PC-3 (cell line): ENCODE measurements at places on chromosomes 5 and 9. TPM values are rescaled to one million over a fixed set of nuclear protein-coding genes. Genes with fewer than 3 reads are reported as not detected.

SPAG8 gene
- total RNA-seq = not detected in 2 replicates

CAMK4 gene
- total RNA-seq = 0.55 and 0.69 TPM in 2 replicates

CDC14B gene
- 10.5 and 11.4 TPM in 2 replicates for total RNA-seq

TRIM7 gene
- 28.1 and 44.1 TPM in 2 replicates for total RNA-seq

SH3PXD2B gene
- 8.9 and 9.8 TPM in 2 replicates for total RNA-seq

PBX3 gene
- total RNA-seq = 8.2 and 35.5 TPM in 2 replicates

DMRTA1 gene
- total RNA-seq = 1.5 and 2.1 TPM in 2 replicates

TXNDC8 gene
- total RNA-seq = not detected in 2 replicates

BNIP1 gene
- total RNA-seq = 17.0 and 21.5 TPM in 2 replicates

PLAC8L1 gene
- 0.95 TPM in 1 of 2 replicates, not detected in the other for total RNA-seq

SAPCD2 gene
- total RNA-seq = 98.4 and 134 TPM in 2 replicates

SCGB3A2 gene
- total RNA-seq = 0.51 TPM in 1 of 2 replicates, not detected in the other

FAM13B gene
- total RNA-seq = 10.5 and 13.0 TPM in 2 replicates

SAXO1 gene
- not detected in 2 replicates for total RNA-seq

TOR4A gene
- total RNA-seq = 28.9 and 32.7 TPM in 2 replicates

SOWAHA gene
- total RNA-seq = 0.04 TPM in 1 of 2 replicates, not detected in the other

WNT8A gene
- not detected in 2 replicates for total RNA-seq

SLC4A9 gene
- total RNA-seq = 0.29 TPM in 1 of 2 replicates, not detected in the other

BARHL1 gene
- not detected in 2 replicates for total RNA-seq

PROB1 gene
- 1.9 and 2.2 TPM in 2 replicates for total RNA-seq

FOXD4L5 gene
- 0.04 TPM in 1 of 2 replicates, not detected in the other for total RNA-seq

EIF4EBP3 gene
- not detected in 2 replicates for total RNA-seq

IFNB1 gene
- total RNA-seq = not detected in 2 replicates

STKLD1 gene
- 0.52 and 4.1 TPM in 2 replicates for total RNA-seq

C5orf58 gene
- not detected in 2 replicates for total RNA-seq

UAP1L1 gene
- 5.0 and 6.4 TPM in 2 replicates for total RNA-seq

AMBP gene
- total RNA-seq = 0.22 TPM in 1 of 2 replicates, not detected in the other

GABRA1 gene
- not detected in 2 replicates for total RNA-seq

ZNF883 gene
- not detected in 2 replicates for total RNA-seq

SPDL1 gene
- total RNA-seq = 29.9 and 38.8 TPM in 2 replicates

CYLC2 gene
- not detected in 2 replicates for total RNA-seq

IL5 gene
- total RNA-seq = not detected in 2 replicates

SPRY4 gene
- 32.1 and 38.4 TPM in 2 replicates for total RNA-seq

CDKN2B-AS1 gene
- total RNA-seq = 0.40 and 2.0 TPM in 2 replicates

NR2F1 gene
- total RNA-seq = 88.4 and 118 TPM in 2 replicates

TCF7 gene
- 3.9 and 7.0 TPM in 2 replicates for total RNA-seq

PCDHB2 gene
- total RNA-seq = 13.8 and 15.0 TPM in 2 replicates

HAPLN1 gene
- total RNA-seq = 7.8 and 11.2 TPM in 2 replicates

CATSPER3 gene
- 0.40 TPM in 1 of 2 replicates, not detected in the other for total RNA-seq

NUTM2G gene
- not detected in 2 replicates for total RNA-seq

ZBTB26 gene
- 1.5 and 1.6 TPM in 2 replicates for total RNA-seq

SPINK6 gene
- total RNA-seq = not detected in 2 replicates
